ENCODE measurements at places on chromosomes 2 and 18. TPM values are rescaled to one million over a fixed set of nuclear protein-coding genes. Genes with fewer than 3 reads are reported as not detected.

KCNJ3 gene
- not detected for total RNA-seq

AGAP1 gene
- total RNA-seq = 8.1 TPM

OST4 gene
- total RNA-seq = 1,171 TPM

XDH gene
- total RNA-seq = 0.17 TPM

DYNAP gene
- not detected for total RNA-seq

Data from bronchial smooth muscle cell (primary cell).